SJSA1 (cell line): ENCODE measurements at places on chromosomes 3 and 15. TPM values are rescaled to one million over a fixed set of nuclear protein-coding genes. Genes with fewer than 3 reads are reported as not detected.

The FBXW12 gene
- not detected in 2 replicates for total RNA-seq

The TMEM207 gene
- total RNA-seq, result not detected in 2 replicates

GRCh38 chr3:38038447-38038911 lies 529 bp upstream of the DLEC1 start:
- no peak overlapping the region for H3K27ac ChIP-seq
- no peaks in the 10 kb centered on the region for H3K27me3 ChIP-seq
- no peaks in the 10 kb centered on the region for H3K4me1 ChIP-seq
- DNase-seq, result no peak
- H3K4me3 ChIP-seq, result no peak overlapping the region

DNA sequence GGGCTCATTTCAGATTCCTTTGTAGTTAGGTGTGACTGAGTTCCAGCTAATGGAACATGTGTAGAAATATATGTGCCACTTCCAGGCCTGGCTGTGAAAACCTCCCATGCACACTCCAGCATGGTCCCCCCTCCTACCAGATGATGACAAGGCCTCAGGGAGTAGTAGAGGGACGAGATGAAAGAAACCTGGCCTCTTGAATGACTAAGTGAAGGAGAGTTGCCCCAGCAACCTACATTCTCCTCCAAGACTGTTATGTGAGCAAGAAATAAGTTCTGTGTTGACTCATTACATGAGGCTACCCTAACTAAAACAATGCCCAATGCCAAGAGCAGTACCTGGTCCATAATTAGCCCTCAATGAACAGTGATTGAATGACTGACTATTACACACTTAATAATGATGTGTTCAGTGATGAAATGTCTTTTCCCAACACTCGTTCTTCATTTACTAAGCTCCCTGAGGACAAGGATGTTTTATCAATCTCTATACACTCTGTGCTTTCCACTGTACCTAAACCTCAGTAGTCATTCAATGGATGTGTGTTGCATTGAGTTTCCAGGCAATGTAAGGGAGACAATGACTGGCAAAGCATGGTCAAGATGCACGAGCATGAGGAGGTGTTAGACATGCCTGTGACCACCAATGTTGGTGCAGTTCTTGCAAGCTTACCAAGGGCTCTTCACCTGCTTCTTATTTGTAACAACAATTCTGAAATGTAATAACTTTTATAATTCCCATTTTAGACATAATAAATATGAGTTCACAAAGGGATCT lies 62.0 kb upstream of the BCL6 start:
- no peak overlapping the region for H3K27ac ChIP-seq
- H3K27me3 ChIP-seq, result no peaks in the 10 kb centered on the region
- no peak for DNase-seq
- peaks cover 5% of the 10 kb centered on the region for H3K4me1 ChIP-seq
- H3K4me3 ChIP-seq, result no peak overlapping the region

GRCh38 chr15:42932833-42933515 lies 12.4 kb upstream of the TTBK2 start:
- H3K27ac ChIP-seq, result no peak overlapping the region
- H3K4me3 ChIP-seq, result no peak overlapping the region
- H3K36me3 ChIP-seq, result no peaks in the 10 kb centered on the region
- H3K27me3 ChIP-seq, result no peaks in the 10 kb centered on the region
